ENCODE measurements at places on chromosomes 4 and X.

- peak; percentile 50 for DNase-seq
These were observed 691 bp upstream of the IGFBP7 start for GRCh38 chr4:57110640-57111511.

DNA sequence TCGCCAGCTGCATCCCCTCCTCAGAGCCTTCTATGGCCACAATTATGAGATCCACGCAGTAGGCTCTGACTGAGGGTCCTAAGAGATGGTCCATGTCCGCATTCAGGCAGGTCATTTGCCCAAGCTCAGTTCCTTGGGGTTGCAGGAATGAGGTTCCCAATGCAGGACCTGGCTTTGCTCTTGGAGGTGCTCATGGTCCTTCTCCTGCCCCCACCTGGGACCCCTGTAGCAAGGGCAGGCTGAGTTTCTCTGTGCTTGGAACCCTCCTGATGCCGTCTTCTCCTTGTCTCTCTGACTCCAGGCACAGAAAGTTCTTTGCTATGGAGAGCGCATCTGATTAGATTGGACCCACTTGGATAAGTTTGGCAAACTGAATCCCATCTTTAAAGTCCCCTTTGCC, 16.5 kb upstream of the SHOX start:
- DNase-seq: no peak

GRCh38 chrX:91434351-91435168, at the start of gene PABPC5:
Gene PABPC5 (plus strand): TSS chrX:91434839. CDS start chrX:91435578, 739 bp downstream.
- peak; percentile 70 for DNase-seq

DNA sequence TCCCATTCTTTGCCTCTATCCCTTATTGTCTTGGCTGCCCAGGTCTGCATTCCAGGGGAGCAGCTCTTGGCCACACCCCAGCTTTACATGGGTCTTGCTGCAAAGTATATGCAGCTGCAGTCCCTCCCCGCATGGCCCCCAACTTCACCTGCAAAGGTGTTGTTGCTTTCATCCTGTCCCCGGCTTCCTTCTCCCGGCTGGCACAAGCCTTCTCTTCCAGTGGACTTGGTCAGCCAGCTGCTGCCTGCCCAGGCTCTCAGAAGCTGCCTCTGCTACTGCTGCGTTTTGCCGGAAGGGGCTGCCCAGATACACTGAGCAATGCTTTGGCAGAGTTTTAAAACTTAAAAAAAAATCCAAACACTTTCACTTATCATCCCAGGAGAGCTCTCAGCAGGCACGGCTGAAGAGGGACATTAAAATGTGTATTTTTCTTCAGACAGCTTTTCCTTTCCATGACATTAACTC, 121.2 kb upstream of the PDLIM3 start:
- DNase-seq: peak; percentile 64

DNA sequence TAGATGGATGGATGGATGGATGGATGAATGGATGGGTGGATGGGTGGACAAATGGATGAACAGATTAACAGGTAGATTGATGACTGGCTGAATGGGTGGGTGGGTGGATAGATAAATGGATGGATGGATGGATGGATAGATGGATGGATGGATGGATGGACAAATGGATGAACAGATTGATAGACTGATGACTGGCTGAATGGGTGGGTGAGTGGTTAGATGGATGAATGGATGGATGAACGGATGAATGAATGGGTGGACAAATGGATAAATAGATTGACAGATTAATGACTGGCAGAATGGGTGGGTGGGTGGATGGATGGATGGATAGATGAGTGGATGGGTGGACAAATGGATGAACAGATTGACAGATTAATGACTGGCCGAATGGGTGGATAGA, 13.6 kb upstream of the AKAP17A start:
- no peak for DNase-seq

All from stromal cell of bone marrow (primary cell).